ENCODE measurements at places on chromosomes 5 and 9.

DNA sequence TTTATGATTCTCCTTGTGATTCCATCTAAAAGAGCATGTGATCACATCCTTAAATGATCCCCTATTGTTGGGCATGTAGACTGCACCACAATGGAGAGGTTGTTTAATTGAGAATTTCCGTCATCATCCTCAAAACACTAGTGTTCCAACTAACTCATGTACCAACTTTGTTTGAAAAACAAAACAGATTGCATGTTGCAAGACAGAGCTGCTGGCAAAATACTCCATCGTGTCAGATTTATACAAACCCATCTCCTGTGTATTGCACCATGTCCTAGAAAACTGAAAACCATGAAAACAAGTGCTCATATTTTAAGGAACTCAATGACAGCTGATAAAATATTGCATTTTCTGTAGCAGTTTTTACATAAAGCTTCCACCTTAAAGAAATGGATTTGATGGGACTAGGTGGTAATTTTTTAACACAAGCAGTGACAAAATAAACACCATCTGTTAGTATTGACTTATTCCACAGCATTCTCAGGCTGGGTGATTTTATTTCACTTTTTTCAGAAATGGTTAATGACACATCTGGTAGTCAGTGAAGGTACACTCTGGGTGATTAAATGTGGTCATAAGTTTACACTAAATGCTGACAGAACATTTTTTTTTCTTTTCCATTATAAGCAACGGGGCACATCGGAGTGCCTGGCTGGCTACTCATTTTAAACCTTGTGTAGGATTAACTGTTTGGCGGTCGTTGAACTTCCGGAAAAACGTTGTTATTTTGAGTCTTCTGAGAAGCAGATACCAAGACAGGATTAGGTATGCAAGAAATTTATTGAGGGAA, 602.9 kb upstream of the WWC1 start:
- no peak for DNase-seq

- no peak for DNase-seq
Observed at GRCh38 chr9:121505903-121506735, 6.5 kb upstream of the GGTA1 start.

- no peak for DNase-seq
Observed at GRCh38 chr9:21902136-21902535, 92.1 kb downstream of the CDKN2A start.

- no peak for DNase-seq
Observed at GRCh38 chr5:375336-375920, 53.9 kb downstream of the AHRR start.

DNA sequence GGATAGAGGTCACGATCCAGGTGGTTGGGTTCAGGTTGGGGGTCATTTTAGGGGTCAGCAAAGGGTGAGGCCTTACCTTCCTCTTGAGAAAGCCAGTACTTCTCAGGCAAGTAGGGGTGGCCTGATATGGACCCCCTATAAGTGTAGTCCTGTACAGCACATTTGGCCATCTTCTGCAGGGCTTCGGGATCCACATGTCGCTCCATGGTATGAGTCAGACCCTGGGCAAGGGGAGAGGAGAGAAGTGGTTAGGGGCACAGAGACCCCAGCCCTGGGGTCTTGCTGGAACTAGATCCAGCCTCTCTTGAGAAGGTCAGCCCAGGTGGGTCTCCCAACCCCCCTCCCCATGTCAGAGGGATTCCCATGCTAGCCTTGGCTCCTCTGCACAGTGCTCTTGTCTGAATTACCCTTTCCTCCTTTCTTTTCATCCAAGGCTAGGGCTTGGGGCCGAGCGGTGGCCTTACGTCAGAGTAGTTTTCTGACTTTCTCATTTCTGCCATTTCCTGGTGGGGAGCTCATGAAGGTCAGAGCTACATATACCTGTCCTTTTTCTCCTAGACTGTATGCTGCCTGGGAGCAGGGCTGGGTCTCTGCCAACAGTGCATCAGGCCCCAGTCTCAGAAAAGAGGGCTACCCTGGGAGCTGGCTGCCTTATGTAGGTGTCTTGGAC, 9.0 kb upstream of the MYORG start:
- no peak for DNase-seq

DNA sequence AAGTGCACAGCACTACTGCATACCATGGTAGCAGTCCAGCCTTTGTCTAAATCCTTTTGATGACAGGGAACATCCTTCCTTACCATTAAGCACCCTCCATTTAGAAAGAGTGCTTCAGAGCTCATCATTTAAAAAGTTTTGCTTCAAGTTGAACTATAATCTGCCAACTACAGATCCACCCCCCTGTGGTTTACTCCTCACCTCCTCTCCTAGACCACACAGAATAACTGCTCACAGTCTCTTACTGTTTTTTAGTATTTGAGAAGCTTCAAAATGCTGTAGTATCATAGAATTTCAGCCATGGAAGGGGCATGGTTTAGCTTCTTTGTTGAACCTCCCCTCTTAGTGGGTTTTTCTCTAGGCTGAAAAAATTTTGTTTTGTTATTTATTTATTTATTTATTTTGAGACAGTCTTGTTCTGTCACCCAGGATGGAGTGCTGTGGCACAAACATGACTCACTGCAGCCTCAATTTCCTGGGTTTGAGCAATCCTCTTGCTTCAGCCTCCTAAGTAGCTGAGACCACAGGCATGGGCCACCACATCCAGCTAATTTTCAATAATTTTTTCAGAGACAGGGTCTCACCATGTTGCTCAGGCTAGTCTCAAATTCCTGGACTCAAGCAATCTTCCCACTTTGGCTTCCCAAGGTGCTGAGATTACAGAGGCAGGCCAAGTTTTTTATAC, 384.3 kb upstream of the RFX3 start:
- DNase-seq, result no peak

DNA sequence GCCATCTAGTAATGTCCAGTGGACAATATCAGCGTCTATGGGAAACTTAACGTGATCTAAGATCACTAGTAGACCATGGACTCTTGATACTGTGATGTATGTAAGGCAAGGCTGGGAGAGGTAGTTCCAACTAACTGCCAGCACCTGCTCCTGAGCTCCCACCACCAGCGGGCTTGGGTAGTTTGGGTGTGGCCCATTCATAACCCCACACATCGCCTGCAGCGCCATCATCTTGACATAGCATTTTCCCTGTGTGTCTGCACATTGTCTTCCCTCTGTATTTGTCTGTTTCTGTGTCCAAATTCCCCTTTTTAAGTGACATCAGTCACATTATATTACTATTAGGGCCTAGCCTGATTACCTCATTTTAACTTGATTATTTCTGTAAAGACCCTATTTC, 28.1 kb upstream of the GSN start:
- DNase-seq, result no peak

DNA sequence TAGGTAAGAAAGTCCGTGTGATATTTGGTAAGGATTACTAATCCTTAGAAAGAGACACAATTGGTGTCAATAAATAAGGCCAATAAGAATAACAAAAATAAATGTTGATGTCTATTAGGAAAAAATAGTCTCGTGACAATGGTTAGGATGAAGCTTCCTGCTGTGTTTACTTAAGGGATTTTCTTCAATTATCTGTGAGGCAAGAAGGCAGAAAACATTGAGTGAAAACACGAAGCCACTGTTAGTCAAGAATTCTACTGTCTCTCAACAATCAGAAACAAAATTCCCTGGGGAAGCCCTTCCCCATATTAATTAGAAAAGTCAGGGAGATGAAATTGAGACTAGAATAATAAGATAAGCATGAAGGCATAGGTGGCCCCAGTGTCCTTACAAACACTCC, 149.0 kb downstream of the SYK start:
- no peak for DNase-seq

DNA sequence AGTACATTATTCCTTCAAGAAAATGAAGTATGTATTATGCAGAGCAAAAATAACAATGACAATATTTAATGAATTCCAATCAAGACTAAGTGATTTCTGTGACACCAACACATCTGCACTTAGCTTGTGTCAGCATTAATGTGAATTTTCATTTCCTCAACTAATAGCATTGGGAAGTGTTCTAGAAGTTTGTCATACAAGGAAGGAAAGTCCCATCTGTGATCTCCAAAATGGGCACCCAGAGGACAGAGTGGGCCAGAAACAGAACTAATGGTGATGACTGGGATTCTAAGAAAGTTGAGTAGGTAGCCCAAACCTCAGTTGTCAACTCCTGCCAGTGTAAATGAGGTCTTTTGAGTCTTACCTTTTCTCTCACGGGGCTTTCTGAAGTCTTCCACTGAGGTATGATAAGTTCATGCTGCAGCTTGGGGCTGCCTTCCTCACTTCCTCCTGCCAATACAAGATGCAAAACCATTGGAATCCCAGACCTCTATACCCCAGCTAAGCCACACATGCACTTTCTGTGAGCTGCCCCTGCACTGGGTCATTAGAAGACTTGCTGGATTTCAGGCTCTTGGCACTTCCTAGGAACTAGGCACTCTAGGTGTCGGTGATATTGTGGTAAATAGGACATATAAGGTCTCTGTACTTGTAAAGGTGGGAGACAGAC, 4.9 kb downstream of the ADAM19 start:
- DNase-seq, result no peak

GRCh38 chr5:146965761-146966659, 87.5 kb upstream of the PPP2R2B start:
- DNase-seq, result peak; percentile 34

- no peak for DNase-seq
Observed at GRCh38 chr5:176161431-176161830, 76.8 kb upstream of the SIMC1 start.

DNA sequence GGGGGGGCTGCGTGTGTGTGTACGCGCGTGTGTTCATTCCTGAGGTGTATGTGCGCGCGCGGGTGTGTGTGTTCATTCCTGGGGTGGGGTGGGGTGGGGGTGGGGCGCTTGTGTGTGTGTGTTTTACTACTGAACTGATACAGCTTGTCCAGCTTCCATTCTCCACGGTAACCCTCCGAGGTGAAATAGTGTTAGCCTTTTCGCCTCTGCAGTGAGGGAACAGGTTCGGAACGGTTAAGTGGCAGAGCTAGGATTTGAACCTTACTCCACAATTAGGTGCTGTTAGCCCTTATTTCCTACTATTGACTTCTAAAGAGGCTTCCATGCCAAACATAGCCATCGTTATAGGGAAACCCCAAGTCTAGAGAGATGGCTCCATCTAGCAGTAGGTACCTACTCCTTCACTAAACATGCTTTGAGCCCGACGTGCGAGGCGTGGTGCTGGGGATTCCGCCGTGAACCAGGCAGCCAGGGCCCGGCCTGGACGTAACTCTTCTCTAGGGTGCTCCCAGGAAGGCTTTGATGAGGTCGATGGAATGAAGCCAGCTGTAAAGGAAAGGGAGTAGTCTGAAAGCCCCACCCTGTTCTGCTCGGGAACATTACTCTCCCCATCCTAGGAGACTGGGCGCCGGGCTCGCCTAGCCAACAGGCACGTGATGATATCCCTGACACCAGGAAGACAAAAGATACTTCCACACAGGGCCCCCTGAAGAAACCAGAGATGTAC, 782 bp upstream of the SKP1 start:
- DNase-seq, result no peak

- no peak for DNase-seq
Observed at GRCh38 chr5:94469894-94470329, 148.5 kb downstream of the KIAA0825 start.

DNA sequence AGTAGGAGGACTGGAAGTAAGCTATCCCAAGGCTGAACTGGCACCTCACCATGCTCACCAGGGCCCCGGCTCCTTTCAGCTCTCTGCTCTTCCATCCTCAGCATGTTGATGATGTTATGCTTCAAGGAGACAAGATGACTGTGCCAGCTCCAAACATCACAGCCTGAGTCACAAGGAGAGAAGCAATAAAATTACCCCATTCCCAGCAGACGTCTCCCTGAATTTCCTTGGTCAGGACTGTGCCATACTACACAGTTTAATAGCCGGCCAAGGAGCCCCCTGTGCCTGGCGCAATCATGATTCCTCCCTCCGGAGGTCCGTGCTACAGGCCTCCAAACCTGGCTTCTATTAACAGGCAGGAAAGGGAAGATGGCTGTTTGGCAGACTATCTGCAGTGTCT, 51.2 kb upstream of the ROR2 start:
- no peak for DNase-seq

GRCh38 chr9:105678163-105678562, 15.9 kb downstream of the TAL2 start:
- no peak for DNase-seq

DNA sequence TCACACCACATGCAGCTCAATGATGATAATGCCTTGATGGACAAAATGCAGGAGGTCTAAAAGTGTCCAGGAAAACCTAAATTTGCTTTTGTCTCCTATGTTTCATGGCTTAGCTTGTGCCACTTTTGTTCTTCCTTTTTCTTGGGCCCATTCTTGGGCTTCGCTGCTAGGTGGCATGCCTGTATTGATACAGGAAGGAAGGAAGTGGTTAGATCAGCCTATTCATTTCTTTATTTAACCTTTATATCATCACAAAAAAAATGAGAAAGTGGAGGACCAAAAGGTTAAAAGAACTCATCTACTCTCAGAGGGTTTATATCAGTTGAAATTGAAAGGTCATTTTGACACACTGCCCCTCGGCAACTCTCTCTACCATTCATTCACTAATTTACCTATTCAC, 260.2 kb downstream of the ARHGAP26 start:
- no peak for DNase-seq

GRCh38 chr9:119839888-119840287, 470.7 kb upstream of the BRINP1 start:
- no peak for DNase-seq

- DNase-seq, result no peak
Observed at GRCh38 chr5:80168388-80169028, 87.3 kb downstream of the SERINC5 start.

DNA sequence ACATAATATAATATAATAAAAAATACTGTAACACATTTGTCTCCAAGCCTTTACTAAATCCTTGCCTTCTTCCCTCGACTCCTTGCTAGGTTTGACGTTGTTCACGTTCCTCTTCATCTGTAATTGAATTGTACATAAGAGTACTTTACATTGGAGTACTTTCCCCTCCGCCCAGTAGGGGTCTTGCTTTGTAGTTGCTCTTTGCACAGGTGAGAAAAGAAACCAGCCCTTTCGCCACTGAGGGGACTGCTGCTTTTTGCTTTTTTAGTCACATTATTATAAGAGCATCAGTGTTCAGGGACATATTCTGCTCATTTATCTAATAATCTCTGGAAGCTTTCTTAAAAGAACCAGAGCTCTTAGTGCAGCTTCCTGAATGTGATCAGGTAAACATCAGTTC, 115.0 kb downstream of the CETN3 start:
- DNase-seq, result no peak

DNA sequence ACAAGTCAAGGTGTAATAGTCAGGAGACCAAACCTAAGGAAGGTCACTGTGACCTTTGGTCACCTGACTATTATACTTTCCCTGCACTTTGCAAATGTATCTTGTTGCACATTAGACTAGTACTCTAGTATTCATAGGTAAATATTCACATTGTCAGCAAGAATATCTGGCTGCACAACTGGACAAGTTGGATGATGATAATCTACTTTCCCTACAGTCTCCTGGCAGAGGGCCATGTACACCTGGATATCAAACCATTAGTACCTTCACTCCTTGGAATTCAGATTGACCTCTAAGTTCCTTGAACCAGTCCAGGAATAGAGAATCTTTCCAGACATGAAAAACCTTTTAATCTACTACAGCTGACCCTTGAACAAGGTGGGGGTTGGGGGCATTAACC, 344.8 kb downstream of the DEPDC1B start:
- DNase-seq, result no peak

GRCh38 chr5:13957032-13957645, 12.7 kb upstream of the DNAH5 start:
- DNase-seq, result no peak

- DNase-seq, result no peak
Observed at GRCh38 chr9:127662617-127663016, 44.2 kb upstream of the CFAP157 start.

GRCh38 chr5:173670130-173670651, 53.7 kb upstream of the BOD1 start:
- no peak for DNase-seq
